CMK (cell line): ENCODE measurements at places on chromosomes 11 and 22.

DNA sequence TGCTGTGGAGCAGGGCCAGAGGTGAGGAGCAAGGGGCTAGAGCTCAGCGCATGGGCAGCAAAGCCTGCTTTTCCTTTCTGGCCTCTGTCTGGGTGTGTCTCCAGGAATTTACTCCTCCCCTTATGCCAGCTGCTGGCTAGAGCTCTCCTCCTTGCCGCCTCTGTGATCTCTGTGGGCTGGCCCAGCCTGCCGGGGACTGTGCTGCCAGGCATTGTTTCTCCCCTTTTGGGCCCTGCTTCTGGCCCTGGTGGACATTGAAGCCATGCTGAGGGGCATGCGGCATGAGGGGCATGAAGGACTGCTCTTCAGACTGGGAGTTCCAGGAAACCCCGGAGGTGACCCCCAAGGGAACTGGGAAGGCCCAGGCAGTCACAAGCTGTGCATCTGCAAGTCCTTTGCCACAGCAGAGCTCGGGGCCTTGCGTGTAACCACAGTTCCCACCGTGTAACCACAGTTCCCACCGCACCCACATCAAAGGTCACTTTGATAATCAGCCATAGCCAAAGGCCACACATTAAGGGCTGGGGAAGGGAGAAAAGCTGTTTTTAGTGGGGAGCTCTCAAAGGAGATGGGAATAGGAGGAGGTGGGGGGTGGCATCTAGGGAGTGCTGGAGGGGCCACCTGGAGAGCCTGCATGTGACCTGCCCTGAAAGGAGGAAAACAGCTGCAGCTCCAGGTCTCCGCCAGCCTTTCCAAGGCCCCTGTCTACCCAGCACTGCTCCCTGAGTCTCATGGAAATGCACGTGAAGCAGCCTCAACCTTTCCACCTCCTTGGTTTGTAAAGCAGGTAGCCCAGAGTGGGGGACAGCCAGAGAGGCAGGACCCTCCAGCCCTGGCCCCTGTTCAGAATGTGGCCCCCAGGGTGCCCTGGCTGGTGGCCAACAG is 62.3 kb downstream of the PPFIBP2 start:
- DNase-seq, result no peak

GRCh38 chr11:35631891-35632290 is 13.6 kb downstream of the FJX1 start:
- no peak for DNase-seq

DNA sequence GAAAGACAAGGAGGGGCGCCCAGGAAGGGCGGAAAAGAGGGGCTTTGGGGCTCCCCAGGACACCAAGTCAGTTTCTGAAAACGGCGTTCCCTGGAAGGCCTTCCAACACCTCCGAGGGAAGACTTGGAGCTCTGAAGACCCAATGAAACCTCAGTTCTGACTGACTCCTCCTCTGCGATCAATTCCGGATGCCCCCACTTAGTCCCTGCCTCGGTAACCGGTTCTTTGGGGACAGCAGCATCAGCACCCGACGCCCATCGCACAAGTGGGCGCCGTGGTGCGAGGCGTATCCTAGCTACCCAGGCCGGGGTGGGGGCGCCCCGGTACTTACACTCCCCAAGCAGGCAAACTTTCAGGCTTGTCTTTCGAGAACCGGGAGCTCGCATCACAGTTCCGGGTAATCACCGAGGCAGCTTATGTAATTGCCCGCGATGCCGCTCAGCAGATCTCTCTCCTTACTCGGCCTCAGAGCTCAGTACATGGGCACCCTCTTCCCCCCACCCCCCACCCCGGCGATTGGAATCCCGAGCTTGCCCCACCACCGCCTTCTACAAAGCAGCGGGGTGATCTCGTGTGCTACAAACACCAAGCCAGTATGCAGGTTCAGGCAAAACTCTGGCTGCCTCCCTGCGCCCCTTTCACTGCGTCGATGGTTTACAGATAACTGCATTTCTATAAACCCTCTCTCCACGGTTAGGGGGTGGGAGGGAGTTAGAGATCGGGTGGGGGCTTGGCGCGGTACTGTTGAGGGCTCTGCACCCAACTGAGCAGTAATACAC is 2.0 kb downstream of the TENM4 start:
- DNase-seq, result no peak

DNA sequence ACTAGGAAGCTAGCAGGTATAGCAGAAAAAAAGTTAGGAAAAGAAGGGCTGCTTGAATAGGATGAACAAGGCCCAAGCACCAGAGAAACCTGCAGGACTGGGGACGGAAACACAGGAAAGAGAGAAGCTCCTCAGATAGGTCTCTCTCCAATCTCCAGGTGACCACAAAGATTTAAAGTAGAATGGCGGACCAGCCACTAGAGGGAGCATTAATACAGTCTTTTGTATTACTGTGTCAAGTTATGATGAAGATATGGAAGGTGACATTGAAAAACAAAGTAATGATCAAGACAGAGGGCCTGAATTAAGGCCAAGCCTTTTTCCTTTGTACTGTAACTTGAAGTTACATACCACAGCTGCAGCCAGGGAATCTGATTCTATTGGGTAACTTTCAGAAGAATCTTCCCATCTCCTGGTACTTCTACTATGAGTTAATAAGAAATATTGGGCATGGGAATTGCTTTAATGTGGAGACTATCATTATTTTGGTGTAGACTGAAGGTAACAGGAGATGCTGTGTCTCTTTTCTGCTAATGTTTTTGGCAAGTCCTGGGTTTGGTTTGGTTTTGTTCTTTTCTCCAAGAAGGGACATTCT is 33.8 kb downstream of the OR2AG2 start:
- no peak for DNase-seq

DNA sequence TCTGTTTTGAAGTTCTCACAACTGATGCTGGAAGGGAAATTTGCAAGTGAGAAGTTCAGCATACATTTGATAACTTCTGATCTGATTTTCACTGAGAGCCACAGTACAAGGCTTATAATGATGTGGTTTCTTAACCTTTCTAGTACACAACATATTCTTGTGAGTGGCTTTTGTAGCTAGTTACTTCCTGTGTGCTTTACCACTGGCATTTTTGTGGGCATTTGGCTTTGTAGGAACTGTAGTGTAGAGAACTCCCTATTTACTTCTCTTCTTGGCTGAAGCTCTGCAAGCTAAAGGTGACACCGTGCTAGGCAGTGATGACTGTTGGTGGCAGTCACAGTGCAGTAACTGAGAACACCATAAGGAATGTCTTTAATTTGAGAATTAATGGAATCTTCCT is 14.9 kb downstream of the USP47 start:
- DNase-seq, result no peak

DNA sequence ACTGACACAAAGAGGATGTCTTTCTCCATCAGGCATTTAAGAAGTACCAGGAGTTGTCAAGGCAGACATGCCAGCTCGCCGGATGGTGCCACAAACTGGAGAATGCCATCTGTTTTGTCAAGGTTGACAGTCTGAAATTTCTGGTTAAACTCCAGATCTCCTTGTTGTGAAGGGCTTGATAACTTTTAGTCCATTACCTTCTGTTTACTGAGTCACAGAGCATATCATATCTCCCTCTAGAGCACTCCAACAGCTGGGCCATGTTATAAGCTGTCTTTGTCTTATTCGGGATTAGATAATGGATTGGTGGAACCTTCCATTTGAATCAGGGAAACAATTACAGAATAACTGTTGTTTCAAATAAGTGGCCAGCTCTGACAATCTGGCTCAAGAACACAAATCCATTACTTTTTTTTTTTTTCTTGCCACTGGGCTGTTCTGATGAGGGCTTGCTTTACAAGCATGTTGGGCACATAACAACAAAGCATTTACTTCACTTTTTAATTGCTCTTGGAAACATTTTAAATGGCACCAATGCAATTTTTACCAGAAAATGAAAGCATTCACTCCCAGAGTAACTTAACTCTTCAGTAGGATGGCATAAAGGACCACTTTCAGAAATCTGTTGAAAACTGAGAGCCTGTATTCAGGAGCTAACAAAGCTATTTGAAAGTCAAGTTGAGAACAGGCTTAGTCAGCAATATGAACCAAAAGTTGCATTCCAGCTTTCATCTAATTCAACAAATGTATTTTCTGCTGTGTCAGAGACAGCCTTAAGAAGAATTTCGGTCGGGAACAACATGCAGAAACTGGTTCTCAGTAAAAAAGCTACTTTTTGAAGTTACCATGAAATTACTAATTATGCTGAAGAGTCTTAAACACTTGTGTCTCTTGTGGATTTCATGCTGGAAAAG is 227.6 kb upstream of the PITPNB start:
- DNase-seq, result no peak

DNA sequence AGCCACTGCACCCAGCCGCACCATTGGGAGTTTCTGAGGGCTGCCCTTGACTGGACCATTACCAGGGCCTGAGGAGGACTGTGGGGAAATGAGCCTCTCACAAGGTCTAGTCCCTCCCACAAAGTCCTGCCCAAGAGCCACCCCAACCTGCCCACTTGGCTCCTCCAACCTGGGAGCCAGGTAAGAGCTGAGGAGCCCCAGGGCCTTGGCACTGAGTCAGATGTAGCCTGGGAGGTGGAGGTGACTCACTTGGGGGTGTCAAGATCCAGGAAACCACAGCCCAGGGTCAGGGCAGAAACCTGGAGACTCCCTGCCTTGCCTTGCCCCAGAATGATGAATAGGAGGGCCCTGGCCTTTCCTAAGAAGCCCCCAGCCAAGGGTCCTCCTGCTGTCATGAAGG is 25.8 kb upstream of the P2RY2 start:
- no peak for DNase-seq

DNA sequence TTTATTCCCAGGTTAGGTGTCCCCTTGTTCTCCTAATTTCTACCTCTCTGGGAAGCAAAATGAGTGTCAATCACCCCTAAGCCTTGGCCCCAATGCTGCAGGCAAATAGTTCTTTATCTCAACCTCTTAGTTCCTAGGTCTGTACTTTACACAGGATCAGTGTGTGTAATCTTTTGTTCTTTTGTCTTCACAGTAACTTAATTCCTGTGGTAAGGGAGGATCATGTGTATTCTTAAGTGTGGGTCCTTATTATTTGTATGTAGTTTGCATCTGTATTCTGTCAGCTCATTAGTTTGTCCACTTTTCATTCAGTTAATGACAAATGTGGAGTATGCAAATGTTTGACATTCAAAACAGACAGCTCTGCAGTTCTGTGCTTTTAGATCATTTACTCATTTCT is 166.7 kb downstream of the FAT3 start:
- no peak for DNase-seq

GRCh38 chr11:40235841-40236240 is 1223.6 kb downstream of the LRRC4C start:
- no peak for DNase-seq

DNA sequence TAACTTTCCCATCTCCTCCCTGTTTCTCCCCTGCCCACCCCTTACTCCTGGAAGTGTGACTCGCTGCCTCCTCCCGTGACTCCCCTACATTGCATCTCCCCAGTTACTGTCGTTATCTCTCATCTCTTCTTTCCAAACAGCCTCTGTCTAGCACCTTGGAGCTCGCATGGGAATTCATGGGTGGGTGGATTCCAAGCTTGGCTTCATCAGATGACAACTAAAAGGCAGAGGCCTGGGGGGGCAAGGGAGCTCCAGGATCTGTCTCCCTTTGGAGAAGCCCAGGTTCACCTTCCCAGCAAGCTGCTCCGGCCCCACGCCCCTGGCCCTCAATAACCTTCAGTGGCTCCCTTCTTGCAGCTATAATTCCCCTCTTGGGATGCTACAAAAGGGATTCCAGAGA is 6.9 kb upstream of the CCND1 start:
- DNase-seq, result no peak

GRCh38 chr11:10497371-10498021 is 42.4 kb downstream of the AMPD3 start:
- no peak for DNase-seq

- no peak for DNase-seq
Measured at GRCh38 chr11:65539744-65540289, 14.9 kb downstream of the SCYL1 start.

DNA sequence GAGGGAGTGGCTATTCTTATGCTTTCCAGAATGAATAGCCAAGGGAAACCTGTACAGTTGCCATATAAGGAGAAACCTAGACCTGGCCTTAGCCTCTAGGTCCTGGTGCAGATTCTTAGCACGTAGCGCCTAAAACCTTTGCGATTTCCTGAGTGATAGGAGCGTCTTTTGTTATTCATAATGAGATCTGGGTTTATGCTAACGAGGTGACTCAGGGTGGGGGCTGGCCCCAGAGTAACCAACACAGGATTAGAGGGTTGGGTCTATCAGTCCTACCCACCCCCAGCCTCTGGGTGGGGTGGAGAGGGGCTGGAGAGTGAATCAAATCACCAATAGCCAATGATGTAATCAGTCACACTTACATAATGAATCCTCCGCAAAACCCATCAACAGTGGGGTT is 73.4 kb upstream of the PARVG start:
- no peak for DNase-seq

GRCh38 chr11:131582021-131582525 is 211.7 kb downstream of the NTM start:
- DNase-seq, result no peak
